ENCODE measurements at places on chromosomes 12 and 14. TPM values are rescaled to one million over a fixed set of nuclear protein-coding genes. Genes with fewer than 3 reads are reported as not detected.

DNA sequence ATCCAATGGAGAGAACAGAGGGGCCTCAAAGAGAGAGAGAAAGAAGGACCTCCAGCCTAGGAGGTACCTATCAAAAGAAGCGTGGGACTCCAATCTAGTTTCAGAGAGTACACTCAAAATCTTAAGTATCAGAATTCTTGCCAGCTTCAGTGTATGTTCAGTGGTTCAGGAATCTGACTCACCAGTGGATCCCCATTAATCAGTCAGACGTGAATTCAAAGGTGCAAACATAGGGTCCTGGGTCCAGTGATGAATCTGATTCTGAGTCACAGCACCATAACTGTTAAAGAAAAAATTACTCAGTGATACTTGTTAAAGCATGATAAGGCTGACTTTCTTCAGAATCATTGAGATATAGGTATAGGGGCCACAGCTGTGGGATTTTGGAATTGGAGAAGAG, 33.2 kb downstream of the ETNK1 start:
- no peak for DNase-seq

- no peak for DNase-seq
Measured at GRCh38 chr12:47752121-47752520, 6.6 kb downstream of the RAPGEF3 start.

DNA sequence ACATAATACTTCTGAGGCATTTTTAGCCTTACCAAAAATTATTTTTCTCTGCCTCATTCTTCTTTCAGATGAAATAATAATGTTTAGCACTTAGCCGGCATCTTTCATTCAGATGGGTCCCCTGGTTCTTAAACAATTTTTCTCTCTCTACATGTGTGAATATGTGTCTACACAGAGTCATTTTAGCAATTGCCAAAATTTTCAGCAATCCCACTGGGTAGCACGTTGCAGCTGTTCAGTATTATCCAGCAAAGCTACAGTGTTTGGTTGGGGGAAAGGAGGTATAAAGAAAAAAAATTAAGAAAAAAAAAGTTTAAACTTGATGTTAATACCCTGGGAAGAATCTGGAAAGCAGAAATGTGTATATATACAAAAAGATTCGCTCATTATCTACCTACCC, 160.5 kb upstream of the TRHDE start:
- DNase-seq = no peak

Gene TOMM20L
- total RNA-seq = not detected

GRCh38 chr14:73725116-73726024, 11.2 kb upstream of the PNMA1 start:
- DNase-seq = no peak

Gene SSPN
- total RNA-seq = 43.9 TPM

- DNase-seq = no peak
Measured at GRCh38 chr14:101734246-101734847, 27.2 kb upstream of the PPP2R5C start.

GRCh38 chr14:77230914-77231313, 40.1 kb downstream of the NGB start:
- no peak for DNase-seq

DNA sequence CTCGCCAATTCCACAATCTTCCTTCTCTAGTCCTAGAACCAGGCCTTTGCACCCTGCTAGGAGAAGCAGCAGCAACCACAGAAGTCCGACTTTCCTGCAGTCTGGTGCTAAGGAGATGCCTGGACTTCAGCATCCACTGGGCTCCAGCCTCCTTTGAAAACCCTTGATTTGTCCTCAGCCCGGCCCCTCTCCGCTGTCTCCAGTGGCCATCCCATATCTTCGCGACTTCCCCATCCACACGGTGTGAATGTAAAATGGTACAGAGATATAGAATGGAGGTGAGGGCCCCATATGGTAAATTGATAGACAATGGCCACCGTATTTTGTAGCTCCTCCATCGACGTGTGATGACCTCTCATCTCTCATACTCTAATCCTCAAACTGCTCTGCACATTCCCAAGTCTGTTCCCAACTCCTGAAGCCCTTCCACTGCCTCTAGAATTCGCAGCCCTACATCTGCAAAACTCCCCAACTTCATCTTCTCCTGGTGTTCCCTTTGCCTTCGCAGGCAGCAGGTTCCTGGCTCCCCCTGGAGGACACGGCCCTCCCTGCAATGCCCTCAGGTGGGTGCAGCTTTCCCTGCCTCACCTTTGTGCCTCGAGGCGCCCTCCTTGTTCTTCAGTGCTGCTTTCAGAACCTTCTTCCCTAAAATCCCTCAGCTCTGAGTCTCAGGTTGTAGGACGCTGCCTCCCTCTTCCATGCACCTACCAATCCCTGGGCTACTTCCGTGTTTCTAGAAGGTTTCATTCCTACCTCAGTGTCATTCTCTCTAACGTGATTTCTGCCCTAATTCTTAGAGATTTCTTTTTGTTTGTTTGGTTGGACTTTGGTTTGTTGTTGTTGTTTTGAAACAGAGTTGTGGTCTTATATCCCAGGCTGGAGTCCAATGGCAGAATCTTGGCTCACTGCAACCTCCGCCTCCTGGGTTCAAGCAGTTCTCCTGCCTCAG, 36.7 kb downstream of the TMBIM6 start:
- DNase-seq = no peak

- DNase-seq = no peak
Measured at GRCh38 chr12:83408851-83409250, 722.1 kb downstream of the TMTC2 start.

- peak; percentile 65 for DNase-seq
Measured at GRCh38 chr12:123389560-123390351, 5.8 kb downstream of the KMT5A start.

Gene TTC9
- 2.7 TPM for total RNA-seq

DNA sequence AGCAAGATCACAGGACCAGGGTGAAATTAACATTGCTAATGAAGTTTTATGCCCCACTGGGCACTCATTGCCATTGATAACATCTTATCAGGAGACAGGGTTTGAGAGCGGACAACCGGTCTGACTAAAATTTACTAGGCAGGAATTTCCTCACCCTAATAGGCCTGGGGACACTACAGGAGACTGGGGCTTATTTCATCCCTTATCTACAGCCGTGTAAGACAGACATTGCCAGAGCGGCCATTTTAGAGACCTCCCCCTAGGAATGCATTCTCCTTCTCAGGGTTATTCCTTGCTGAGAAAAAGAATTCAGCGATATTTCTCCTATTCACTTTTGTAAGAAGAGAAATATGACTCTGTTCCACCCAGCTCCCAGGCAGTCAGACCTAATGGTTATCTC, 8.3 kb downstream of the OR4K17 start:
- no peak for DNase-seq

DNA sequence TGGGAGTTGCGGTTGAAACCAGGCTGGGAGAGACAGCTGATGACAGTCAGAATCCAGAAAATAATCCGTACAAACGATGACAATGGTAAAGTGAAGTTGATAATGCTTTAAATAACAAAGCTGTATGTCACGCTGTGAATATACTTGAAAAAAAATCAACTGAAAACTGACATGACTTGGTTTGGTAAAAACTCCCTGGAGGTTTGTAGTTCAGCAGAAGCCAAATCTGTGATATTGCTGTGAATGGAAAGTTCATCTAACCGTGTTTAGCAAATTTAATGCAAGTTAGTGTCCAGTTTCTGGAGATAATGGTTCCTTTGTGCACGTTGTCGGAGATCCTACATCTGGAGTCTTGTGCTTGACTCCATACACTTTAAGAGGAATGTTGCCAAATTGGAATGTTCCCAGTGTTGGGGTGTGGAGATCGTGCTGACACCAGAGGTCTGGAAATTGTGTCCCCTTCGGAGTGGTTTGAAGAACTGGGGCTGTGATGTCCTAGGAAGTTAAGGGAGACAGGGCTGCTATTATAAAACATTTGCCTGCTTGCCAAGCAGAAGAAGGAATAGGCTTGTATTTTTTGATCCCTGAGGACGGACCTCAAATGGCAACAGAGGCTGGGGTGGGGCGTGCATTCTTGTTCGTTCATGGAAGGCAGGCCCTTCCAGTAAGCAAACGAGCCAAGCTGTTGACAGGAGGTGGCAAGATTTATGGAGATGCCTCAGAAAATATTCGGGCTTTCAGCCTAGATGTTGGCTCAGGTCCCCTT, 30.6 kb downstream of the PPFIBP1 start:
- DNase-seq = peak; percentile 77

GRCh38 chr12:113262710-113263109, 41.4 kb downstream of the TPCN1 start:
- DNase-seq = no peak

Gene NTN4
- 60.9 TPM for total RNA-seq

DNA sequence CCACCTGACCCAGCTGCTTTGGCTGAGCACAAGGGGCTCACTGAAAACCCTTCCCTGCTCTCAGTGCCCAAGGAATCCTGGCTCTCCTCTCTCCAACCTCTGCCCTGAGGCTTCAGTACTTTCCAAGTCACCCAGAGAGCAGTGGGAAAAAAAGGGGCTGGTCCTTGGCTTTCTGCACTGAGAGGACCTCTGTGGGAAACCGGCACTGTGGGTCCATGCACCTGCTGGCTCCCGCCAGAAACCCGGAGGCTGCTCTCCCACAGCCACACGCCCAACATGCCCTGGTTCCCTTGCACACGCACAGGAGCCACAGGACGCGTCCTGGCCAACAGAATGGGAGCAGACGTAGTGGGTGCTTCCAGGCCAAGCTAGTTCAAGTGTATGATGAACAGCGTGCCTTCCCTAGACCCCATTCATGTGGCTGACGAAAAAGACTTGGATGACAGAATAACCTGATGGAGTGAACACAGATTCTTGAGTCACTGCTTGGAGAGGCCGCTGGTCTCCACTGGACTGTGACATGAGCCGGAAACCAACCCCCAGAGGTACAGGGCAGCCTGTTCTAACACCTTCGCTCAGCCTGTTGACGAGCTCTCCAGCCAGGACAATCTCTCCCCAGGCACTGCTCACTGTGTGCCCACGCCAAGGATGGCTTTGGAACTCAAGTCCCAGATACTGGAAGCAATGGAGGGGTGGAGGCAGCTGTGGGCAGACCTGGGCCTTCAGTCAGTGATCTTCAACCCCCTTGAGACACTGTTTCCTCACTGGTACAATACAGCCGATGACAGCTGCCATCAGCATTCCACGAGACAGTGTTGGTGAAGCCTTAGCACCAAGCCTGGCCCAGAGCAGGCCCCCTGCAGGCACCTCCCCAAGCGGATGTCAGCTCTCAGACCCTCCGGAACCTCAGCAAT, 87.7 kb downstream of the ITPK1 start:
- DNase-seq = no peak

- DNase-seq = no peak
Measured at GRCh38 chr12:1896964-1897363, 21.5 kb downstream of the CACNA2D4 start.

- no peak for DNase-seq
Measured at GRCh38 chr12:62250671-62251608, 9.3 kb upstream of the USP15 start.
